ENCODE measurements at places on chromosomes 2 and 18.

- no peak for DNase-seq
Observed at GRCh38 chr2:96258166-96259022, 7.4 kb downstream of the TMEM127 start.

DNA sequence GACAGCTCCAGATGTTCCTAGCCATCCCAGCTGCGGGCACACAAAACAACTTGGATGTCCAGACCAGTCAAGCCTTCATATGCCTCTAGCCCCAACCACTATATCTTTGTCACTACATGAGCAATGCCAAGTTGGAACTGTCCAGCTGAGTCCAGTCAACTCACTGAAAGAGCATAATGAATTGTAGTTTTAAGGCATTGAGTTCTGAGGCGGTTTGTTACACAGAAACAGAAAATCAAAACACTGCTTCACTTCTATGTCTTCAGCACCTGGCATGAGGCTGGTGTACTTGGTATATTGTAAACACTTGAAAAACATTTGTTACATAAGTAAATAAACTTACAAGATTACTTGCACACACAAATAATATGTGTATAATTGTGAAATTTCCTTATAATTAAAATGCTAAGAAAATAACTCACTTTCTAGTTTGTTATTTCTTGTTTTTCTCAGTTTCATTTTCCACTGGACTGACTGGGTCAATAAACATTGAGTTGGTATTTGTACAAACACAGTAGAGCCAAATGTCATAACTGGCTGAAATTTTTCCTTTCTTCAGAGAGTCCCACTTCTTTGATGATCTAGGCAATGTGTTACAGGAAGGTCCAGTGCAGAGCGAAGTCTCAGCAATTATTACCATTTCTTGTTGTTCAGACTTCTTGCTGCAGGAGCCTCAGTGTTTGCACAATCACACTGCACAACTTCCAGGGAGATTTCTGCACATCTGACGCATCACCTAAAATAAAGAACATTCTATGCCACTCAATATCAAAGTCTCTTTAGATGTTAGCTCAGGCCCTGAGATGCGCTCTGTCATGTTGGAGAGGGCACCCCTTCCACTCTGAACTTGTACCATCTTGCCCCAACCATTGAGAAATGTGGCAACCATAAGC, 38.2 kb upstream of the DPP4 start:
- no peak for DNase-seq

- DNase-seq: no peak
Observed at GRCh38 chr2:56376699-56377665, 193.2 kb downstream of the CCDC85A start.

DNA sequence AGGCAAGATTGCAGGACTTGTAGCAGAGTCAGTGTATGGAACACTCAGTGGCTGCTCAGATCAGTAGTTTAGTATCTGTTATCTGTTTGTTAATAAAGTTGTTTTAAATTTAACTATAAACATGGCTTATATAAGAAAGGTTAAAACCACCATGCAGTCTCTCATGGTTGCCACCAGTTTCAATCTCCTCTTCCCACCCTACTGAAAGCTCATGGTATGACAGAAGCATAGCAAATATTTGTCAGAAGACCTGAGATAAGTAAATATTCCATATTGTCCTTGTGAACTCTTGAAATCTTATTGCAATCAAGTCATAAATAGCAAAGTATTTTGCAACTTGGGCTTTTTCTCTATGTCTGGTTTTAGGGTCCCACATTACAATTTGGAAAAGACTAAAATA, 2.1 kb upstream of the COL5A2 start:
- DNase-seq: no peak

DNA sequence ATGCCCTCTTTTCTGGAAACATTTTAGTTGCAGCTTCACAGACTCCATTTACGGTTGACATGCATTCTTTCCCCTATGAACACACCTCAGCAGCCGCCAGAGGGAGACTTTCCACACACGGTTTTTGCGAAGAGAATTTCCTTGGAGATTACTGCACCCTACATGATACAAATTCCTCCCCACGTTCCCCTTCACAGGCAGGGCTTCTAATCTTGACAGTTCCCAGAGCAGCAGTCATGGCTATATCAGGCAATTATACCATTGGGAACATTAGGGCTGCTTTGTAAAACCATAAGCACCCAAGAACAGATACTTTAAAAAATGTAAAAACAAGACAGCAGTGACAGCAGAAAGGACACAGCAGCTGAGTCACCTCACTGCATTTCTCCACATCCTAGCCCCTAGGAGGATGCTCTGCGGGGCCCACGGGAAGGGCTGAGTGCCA, 253.8 kb downstream of the TGIF1 start:
- peak; percentile 12 for DNase-seq

DNA sequence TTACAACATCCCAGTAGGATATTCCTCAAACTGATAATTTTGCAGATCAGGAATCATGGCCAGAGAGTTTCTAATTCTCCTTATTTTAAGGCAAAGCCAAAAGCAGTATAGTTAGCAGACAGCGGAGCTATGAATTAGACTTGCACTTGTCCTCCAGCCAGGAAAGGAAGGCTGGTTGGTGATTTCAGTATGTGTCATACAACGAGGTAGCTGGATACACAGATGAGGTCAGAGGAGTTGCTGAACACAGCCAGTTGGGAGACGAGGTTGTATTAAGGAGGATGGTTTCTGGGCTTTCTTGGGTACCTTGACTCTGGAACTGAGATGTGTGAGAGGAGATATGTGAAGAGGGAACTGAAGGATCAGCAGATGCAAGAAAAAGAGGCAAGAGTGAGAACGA, 185.2 kb downstream of the SOX11 start:
- DNase-seq: no peak
